Esophagus muscularis mucosa (tissue), 4 donors: ENCODE measurements at places on chromosomes 5 and 9. TPM values are rescaled to one million over a fixed set of nuclear protein-coding genes. Genes with fewer than 3 reads are reported as not detected.

CTSV gene
- not detected for total RNA-seq

PCDHAC1 gene
- total RNA-seq = 5.4 TPM

DRD1 gene
- total RNA-seq = not detected

CNTLN gene
- 13.5 TPM for total RNA-seq

MLANA gene
- not detected for total RNA-seq

DNA sequence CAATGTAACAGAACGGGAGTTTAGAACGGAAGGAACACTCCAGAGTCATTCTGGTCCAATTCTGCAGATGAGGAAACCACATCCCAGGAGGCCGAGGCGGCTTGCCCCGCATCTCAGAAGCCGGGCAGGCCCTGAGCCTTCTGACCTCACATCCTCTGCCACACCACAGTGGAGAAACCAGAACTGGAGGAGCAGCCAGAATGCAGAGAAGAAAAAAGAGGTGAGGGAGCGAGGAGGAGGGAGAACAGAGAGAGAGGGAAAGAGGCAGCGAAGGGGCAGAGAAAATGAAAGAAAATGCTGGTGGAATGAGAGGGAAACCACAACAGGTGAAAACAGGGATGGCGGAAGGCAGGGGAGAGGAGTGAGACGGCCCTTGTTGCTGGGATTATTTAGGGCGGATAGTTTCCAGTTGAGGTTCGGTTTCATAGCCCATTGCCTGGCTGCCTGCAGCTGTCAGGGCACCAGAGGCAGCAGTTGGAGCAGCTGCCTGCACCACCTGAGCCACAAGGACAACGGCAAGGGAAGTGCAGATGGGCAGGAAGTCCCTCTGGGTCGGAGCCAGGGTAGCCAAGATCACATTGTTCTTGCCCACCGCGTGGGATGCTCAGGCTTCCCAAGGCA lies at the start of gene HMHB1:
HMHB1 (plus strand) TSS at position 77 of the 621 bp plus-strand sequence.
- no peak for DNase-seq

GRCh38 chr5:134114886-134115805 lies 665 bp downstream of the TCF7 start:
- DNase-seq = no peak

DNA sequence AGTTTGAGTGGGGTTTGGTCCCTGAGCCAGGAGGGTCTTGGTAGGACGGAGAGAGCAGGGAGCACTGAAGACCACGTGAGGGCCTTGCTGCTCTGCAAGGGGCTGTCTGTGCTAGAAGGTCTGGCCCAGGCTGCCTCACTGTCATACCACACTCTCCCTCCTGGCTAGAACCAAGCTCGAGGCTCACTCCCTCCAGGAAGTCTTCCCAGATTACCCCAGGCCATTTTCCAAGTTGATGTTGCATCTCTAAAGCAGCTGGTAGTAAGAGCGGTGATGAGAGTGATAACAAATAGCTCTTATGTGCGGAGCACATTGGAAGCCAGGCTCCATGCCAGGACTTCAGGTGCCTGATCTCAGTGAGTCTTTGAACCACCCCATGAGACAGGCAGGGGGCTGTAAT lies 6.6 kb downstream of the MYMK start:
- DNase-seq = no peak

- DNase-seq = no peak
These were observed 62.8 kb downstream of the CDKN2A start for GRCh38 chr9:21931428-21931827.

GRCh38 chr5:36685631-36686288 lies 79.4 kb downstream of the SLC1A3 start:
- no peak for DNase-seq

GRCh38 chr9:15720861-15721260 lies 168.0 kb downstream of the CCDC171 start:
- DNase-seq = no peak
